ENCODE measurements at places on chromosomes 7 and 10.

DNA sequence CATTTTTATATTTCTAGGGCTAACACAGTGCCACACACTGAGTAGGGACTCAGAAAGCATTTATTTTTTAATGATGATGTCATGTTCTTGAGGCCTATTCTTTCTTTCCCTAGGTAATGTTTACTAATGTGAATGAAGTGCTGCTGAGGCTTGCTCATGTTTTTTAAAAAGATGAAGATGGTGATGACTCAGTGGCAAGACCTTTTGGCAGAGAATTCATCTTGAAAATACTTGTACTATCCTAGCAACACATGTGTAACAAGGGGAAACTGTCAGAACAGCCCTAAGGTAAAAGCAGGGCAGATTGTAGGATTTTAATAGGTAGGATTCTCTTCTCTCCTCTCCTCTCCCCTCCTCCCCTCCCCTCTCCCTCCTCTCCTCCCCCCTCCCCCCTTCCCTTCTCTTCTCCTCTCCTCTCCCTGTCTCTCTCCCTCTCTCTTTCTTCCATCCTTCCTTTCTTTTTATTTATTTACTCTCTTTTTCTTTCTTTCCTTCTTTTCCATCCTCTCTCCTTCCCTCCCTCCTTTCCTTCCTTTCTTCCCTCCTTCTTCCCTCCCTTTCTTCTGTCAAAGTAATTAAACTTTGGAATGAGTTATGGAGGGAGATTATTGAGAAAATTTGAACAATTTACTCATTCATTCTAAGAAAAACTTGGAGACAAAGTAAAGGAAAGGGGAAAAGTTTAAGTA lies 75.3 kb downstream of the ZNF92 start:
- no peak for DNase-seq

- DNase-seq, result no peak
Observed at GRCh38 chr7:70455925-70456324, 676.0 kb upstream of the GALNT17 start.

- no peak for DNase-seq
Observed at GRCh38 chr10:118986815-118987790, 42.4 kb upstream of the NANOS1 start.

- DNase-seq, result no peak
Observed at GRCh38 chr10:96851281-96851680, 19.2 kb downstream of the LCOR start.

- DNase-seq, result no peak
Observed at GRCh38 chr7:90322837-90323236, 1.7 kb upstream of the FAM237B start.

- DNase-seq, result no peak
Observed at GRCh38 chr7:2870471-2870931, 26.4 kb upstream of the GNA12 start.

GRCh38 chr10:71383972-71384687 lies 12.6 kb upstream of the CDH23 start:
- peak; percentile 28 for DNase-seq

DNA sequence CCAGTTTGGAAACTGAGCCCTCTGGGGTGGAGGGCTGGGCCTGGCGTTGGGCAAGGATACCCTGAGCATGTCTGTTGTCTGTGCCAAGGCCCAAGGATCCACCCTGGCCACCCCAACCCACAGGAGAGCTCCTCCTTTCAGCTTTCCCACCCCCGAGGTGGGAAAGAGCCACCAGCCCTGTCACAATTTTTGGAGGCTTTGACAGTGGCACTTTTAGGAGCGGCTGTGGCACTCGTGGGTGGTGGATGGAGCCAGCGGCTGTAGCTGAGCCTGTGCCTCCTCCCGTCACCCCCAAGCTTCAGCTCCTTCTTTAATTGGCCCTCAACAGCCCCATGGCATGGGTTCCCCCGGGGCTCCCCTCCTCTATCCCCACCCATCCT lies 18.2 kb upstream of the ZNF862 start:
- DNase-seq, result no peak

DNA sequence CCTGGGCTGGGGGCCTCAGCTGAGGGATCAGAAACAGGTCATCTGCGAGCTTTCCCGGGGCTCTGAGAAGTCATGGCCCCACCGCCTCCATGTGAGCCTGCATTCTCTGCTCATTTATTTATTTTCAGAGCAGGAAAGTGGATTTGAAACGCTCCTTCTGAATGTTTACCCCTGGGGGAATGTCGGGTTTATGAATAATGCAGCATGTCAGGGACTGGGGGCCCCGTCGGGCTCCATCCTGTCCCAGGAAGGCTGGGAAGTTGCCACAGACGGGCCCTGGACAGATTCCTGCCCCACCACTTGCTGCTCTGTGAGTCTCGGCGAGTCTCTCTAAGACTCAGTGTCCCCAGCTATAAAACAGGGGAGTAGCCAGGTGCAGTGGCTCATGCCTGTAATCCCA lies 11.9 kb upstream of the GTF2IRD1 start:
- DNase-seq, result no peak

DNA sequence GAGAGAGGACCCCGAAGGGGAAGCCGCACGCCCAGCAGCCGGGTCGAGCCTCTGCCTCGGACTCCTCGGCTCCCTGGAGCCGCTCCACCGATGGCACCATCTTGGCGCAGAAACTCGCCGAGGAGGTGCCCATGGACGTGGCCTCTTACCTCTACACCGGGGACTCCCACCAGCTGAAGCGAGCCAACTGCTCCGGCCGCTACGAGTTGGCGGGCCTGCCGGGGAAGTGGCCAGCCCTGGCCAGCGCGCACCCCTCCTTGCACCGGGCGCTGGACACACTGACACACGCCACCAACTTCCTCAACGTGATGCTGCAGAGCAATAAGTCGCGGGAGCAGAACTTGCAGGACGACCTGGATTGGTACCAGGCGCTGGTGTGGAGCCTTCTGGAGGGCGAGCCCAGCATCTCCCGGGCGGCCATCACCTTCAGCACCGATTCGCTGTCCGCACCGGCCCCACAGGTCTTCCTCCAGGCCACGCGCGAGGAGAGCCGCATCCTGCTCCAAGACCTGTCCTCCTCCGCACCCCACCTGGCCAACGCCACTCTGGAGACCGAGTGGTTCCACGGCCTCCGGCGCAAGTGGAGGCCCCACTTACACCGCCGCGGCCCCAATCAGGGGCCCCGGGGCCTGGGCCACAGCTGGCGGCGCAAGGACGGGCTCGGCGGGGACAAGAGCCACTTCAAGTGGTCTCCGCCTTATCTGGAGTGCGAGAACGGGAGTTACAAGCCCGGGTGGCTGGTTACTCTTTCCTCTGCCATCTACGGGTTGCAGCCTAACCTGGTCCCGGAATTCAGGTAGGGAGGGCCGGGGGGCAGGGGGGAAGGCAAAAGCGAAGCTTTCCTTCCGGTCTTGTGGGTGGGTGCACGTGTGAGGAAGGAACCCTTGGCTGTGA lies 973 bp downstream of the GPR158 start:
- DNase-seq, result no peak

DNA sequence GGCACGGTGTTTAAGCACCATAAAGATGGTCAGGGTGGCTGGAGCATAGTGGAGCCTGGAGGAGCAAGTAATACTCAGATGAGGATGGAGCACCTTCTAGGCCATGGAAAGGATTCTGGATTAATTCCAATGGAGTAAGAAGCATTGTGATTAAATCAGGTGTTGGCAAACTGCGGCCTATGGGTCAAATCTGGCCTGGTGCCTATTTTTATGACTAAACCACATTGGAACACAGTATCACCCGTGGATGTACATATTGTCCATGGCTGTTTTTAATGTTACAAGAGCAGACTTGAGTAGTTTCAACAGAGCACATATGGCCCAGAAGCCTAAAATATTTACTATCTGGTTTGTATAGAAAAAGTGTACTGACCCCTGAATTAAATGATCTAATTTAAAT lies 49.9 kb upstream of the TMEM248 start:
- DNase-seq, result no peak

GRCh38 chr7:33421429-33421828 lies 292.1 kb downstream of the BBS9 start:
- DNase-seq, result no peak

Measured in stimulated activated CD4-positive, alpha-beta T cell treated with anti-CD3 and anti-CD28 coated beads, Interleukin-1b, Interleukin-23, amount 100 ng/mL, for 1 hour (primary cell).